Fibroblast of mammary gland (primary cell): ENCODE measurements at places on chromosomes 4 and X.

- no peak for DNase-seq
These were observed 378.6 kb downstream of the UNC5C start for GRCh38 chr4:95170176-95170575.

- no peak for DNase-seq
These were observed 32.1 kb downstream of the CCKAR start for GRCh38 chr4:26458157-26458561.

GRCh38 chr4:2928242-2929176 is 34.7 kb downstream of the NOP14 start:
- no peak for DNase-seq

DNA sequence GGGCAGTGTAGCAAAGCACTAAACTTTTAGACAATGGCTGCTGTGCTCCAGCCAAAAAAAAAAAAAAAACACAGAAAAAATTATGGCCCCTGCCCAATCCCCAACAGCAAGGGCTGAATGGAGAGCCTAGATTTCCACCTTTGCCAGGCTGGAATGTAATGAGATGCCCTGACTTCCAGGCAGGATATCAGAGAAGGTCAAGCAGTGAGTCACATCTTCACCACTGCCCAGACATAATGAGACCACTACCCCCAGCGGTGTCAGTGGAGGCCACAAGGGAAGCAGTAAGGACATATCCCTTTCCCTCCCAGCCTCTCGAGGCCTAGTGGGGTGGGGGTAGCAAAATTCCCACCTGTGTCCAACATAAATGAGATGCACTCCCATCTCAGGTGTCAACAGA is 216.3 kb upstream of the LEF1 start:
- DNase-seq = no peak

DNA sequence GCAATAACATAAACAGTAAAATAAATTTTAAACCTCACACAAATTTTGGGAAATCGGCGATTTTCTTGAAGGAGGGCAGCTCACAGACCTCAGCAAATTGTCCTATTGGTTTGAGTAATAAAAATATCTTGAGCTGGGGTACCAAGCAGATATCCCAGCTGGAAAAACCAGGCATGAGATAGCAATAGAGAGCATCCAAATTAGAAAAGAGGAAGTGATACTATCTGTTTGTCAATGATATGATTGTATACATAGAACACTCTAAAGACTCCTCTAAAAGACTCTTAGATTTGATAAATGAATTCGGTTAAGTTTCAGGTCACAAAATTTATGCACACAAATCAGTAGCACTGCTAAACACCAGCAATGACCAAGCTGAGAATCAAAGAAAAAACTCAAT is 90.5 kb upstream of the ACTRT1 start:
- DNase-seq = no peak

- DNase-seq = no peak
These were observed 2.6 kb upstream of the TMEM192 start for GRCh38 chr4:165115301-165115700.

DNA sequence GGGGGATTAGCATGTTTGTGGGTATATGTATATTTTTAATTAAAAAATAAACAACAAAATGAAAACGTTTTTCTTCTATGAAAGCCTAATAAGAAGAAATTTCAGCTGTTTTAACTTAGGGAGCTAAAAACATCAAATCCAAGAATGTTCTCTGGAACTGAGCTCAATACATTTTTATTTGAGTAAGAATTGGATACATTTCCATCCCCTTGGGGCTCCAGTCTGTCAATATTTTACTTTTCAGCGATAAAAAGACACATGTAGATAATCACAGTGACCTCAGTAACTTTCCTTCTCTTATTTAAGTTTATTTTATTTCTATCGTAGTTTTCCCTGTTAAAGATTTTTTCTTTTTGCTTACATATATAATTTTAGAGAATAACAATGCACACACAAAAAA is 59.3 kb downstream of the ELOVL6 start:
- no peak for DNase-seq

DNA sequence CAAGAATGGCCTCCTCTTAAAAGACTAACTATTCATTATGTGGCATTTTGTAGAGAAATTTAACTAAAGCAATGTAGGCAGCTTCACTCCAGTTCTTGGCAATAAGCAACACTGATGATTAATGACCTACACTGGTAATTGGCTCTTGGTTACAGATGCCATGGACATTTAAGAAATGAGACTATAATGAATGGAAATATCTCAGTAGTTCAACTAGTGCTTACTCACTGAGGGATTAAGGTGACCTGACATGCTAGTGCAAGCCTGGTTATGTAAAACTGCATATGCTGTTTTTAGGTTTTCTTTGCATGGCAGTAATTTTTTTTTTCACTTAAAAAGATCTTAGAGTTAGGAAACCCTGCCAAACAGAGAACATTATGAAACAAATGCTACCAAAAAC is 152.7 kb upstream of the AADAT start:
- no peak for DNase-seq

DNA sequence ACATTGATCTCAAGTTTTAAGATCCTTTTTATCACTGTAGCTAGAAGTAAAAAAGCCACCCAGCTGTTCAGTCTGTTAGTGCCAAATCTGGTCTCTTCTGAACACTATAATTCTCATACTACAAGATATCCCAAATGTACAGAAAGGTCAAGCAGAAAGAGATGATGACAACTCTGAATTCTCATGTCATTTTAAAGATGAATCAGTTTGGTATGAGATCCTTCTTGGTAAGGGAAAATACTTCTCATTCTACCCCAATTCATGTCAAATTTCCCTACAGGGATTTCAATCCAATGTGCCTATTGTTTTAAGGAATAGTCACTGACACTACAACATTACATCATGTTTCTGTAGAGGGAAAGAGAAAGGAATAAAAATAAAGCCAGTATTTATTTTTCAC is 184.5 kb downstream of the CPEB2 start:
- no peak for DNase-seq

DNA sequence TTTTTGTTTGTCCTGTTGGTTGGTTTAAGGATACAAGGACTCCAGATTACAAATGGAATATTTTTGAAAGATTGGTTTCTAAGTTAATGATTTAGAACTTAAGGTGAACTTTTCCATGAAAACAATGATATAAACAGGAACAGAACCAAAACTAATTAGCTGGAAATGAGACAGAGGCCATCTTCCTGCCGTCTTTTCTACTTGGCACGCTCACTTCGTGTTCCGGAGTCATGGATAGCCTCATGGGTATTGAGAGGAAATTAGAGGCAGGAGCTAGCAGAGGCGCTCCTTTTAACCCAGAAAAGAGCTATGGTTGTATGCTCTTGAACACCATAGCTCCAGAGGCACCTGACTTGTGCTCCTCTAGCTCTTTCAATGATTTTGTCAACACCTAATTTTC is 2.4 kb downstream of the FAM241A start:
- peak; percentile 66 for DNase-seq

GRCh38 chr4:130486186-130486585 is 1390.2 kb downstream of the C4orf33 start:
- peak; percentile 23 for DNase-seq

- no peak for DNase-seq
These were observed 37.9 kb upstream of the FAT4 start for GRCh38 chr4:125276811-125277210.

DNA sequence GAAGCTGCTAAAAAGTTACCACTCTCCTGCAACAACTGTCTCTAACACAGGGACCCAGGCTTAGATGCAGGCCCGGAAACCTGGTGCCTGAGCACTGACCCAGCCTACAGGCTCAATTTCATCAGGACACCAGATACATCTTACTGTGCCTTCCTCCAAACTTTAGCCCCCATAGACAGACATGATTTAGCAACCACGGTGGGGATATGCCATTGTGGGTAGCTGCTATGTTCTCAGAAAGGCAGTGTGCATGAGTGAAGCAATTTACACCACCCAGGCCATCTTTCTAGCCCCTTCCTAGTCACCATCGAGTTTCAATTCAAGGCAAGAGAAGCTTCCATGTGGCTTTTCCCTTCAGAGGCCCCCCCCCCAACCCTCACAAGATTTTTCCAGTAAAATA is 2.7 kb downstream of the HS3ST1 start:
- no peak for DNase-seq

- peak; percentile 34 for DNase-seq
These were observed 123.9 kb upstream of the ACSL4 start for GRCh38 chrX:109856974-109857373.

DNA sequence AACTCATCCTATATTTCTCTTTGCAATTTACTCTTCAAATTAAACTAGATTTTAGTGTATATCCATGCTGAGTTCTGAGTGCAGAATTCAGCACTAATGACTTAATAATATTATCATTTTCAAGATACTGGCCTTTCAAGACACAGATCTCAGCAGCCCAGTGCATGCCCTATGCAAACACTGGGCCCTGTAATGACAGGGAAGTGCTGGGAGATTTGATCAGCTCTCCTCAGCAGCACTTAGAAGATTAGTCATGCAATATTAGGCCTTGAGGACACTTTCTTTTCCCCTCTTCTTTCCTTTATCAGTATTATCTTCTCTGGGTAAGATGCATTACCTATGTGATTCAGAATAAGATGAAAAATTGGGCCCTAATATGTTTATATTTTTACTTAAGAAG is 207.1 kb downstream of the PPP3CA start:
- DNase-seq = no peak

- DNase-seq = no peak
These were observed 86.0 kb downstream of the SCD5 start for GRCh38 chr4:82712561-82712960.

- DNase-seq = no peak
These were observed 21.5 kb upstream of the LRAT start for GRCh38 chr4:154722262-154722661.

GRCh38 chr4:77204621-77205020 is 47.6 kb downstream of the CCNG2 start:
- no peak for DNase-seq

GRCh38 chr4:79585834-79586233 is 177.8 kb upstream of the GK2 start:
- no peak for DNase-seq

- DNase-seq = no peak
These were observed 278.9 kb upstream of the SFRP2 start for GRCh38 chr4:154067786-154068185.

- DNase-seq = no peak
These were observed 1.4 kb downstream of the ADGRL3 start for GRCh38 chr4:61201561-61201960.

GRCh38 chr4:155805016-155805415 is 46.2 kb downstream of the GUCY1B1 start:
- DNase-seq = peak; percentile 55

GRCh38 chr4:2254665-2255500 is 7.0 kb downstream of the MXD4 start:
- no peak for DNase-seq

- no peak for DNase-seq
These were observed 10.6 kb downstream of the ABCD1 start for GRCh38 chrX:153735274-153735673.

GRCh38 chrX:34546366-34546765 is 110.7 kb downstream of the TMEM47 start:
- peak; percentile 25 for DNase-seq

- peak; percentile 5 for DNase-seq
These were observed 44.6 kb downstream of the C4orf33 start for GRCh38 chr4:129140521-129140920.

DNA sequence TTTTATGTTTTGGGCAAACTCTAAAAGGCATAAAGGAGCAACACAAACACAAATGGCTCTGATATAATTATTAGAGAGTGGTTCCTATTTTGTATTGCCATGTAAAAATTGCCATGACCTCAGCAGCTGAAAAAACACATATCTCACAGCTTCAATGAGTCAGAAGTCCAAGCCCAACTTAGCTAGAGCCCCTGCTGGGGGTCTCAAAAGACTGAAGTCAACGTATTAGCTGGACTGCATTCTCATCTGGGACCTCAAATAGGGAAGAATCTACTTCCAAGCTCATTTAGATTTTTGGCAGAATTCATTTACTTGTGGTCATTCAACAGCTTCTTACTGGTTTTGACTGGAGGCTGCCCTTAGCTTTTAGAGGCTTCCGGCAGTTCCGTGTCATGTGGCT is 47.4 kb downstream of the FREM3 start:
- peak; percentile 28 for DNase-seq

DNA sequence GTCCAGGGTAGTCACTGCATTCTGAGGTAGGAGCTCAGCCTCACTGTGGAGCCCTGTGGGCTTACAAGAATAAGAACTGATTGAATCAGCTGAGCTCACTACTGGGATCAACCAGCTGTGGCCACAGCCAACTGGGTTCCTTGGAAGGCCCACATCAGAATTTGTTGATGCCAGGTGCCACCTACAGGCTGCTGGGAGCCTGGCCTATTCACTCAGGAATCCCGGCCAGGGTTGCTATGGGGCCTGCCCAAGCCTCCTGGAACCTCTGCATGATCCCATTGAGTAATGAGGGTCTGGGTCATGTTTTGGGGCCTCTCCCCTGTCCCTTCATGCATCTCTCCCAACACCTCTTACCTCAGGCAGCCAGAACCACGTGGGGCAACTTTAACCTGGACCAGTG is 53.9 kb upstream of the KIAA1210 start:
- peak; percentile 22 for DNase-seq

DNA sequence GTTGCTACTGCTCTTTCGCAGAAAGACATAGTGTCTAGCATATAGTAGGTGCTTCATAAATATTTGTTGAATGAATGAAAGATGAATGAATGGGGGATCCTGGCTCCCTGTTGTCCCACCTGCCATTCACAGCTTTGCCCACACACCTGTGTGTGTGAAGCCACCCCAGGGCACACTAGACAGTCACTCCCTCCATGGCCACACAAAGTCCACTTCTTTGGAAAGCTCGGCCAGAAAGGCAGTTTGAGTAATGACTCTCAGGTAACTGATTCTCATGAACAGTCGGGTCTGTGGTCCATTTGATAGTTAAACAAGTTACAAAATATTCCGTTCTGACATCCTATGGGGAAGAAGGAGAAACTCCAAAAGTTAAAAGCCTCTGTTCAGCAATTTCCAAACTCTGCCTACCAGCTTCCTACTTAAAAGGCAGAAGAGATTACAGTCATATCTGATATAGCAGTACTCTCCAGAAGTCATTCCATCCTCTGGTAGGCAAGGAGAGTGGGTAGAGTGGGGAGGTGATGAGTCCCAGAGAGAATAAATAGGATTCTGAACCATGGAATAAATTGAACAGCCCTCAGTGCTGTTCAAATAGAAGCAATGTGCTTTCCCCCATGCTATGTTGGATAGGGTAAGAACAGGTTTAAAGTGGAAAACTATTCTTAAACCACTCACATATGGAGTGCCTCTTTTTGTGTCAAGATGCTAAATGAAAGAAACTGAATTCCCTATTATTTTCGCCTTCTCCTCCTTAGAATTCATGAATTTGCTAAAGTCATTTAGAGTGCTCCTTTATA is 204.9 kb upstream of the GALNT7 start:
- no peak for DNase-seq

DNA sequence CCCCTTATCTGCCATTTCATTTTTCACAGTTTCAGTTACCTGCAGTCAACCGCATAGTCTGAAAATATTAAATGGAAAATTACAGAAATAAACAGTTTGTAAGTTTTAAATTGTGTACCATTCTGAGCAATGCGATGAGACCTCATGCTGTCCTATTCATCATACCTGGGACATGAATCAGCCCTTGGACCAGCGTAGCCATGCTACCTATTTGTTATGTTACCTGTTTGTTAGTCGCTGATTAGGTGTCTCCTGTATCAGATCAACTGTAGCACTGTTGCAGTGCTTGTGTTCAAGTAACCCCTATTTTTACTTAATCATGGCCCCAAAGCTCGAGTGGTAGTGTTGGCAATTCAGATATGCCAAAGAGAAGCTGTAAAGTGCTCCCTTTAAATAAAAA is 492.2 kb upstream of the AADAT start:
- DNase-seq = no peak
